Hepatic stellate cell (primary cell): ENCODE measurements at places on chromosomes 5 and 9.

DNA sequence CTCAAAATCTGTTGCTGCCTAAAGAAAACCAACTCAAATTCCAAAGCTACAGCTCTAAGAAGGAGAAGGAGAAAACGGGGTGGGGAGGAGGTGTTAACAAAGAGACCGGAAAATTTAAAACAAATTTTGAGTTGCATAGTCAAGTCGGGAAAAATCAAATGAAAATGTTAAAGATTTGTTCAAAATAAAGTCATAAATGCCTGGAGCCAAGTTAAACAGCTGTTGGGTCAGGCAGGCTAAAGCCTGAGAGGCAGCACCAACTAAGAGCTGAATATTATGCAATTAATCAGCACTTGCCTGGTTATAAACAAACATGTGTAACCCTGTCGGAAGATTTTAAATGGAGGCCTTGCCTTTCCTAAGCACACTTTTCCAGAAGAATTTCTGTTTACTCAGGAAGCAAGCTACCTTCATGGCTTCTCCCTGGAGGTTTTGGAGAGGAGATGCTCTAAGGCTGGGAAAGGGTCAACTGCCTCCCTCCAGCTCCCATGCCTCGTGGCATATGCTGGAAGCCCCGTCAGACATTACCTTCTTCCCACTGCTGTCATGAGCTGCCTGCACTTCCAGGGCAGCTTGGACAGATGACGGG is 270.5 kb downstream of the DMRT2 start:
- DNase-seq = no peak

- DNase-seq = no peak
Observed at GRCh38 chr9:125227761-125228160, 13.4 kb downstream of the HSPA5 start.

DNA sequence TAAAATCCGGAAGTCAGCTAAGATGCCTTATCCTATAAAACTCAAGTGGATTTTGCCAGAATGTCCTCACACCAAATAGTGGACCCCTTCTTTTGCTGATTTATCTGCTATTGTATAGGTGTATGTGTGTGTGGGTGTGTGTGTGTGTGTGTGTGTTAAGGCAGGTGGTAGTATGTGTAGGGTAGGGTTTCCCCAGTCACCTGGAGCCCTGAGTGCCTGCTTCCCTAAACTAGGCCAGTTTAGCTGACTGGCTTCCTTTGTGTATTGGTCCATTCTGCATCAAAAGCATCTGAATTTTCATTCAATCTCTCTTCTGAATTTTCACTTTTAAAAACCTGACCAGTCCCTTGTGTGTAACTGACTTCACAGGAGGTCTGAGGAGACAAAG is 42.2 kb upstream of the LCP2 start:
- DNase-seq = no peak

DNA sequence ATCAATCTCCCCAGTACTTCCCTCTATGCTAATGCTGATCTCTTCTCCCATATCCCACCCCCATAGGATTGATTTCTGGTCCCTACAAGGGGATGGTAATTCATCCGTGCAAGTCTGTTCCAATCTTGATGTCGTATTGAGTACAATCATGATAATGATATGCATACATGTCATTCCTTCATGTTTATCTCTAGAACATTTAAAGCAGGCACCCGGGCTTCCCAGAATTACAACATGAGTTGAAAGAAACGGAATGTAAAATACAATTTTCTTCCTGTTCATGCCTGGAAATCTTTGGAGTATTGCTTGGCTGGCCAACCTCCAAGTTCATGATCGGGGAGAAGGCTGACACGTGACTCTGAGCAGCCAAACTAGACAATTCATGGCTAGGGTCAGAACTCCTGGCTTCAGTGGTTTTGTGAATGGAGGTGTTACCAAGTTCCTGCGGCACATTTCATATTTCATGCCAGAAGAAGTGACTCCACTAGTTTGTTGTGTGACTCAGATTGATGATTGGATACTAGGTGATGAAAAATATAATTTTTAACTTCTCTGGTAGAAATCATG is 66.6 kb downstream of the C9orf152 start:
- DNase-seq = peak; percentile 84

DNA sequence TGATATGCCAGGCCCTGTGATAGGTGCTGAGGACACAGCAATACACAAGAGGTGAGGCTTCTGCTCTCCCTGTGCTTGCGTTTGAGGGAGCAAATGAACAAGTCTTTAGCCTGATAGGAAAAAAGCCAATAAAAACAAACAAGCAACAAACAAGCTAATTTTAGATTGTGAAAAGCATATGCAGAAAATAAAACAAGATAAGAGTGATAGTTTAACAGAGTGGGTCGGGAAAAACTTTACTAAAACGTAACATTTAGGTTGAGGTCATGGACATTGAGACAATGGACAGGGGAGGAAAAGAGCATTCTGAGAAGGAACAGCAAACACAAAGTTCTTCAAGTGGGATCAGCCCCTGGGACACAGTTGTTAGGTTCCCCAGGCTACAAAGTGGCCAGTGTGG is 4.3 kb downstream of the SMIM3 start:
- no peak for DNase-seq

GRCh38 chr5:10590226-10590999 is 26.5 kb downstream of the ANKRD33B start:
- no peak for DNase-seq

DNA sequence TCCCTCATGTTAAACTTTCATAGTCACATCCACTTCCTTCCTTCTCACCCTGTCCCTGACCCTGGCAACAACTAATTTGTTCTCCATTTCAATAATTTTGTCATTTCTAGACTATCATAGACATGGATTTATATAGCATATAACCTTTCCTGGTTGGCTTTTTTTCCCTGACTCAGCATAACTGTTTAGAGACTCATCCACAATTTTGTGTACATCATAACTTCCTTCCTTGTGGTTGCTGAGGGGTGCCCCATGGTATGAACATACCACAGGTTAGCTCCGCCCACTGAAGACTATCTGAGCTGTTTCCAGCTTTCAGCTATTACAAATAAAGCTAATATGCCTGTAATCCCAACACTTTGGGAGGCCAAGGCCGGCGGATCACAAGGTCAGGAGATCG is 137.3 kb downstream of the PHF2 start:
- no peak for DNase-seq

DNA sequence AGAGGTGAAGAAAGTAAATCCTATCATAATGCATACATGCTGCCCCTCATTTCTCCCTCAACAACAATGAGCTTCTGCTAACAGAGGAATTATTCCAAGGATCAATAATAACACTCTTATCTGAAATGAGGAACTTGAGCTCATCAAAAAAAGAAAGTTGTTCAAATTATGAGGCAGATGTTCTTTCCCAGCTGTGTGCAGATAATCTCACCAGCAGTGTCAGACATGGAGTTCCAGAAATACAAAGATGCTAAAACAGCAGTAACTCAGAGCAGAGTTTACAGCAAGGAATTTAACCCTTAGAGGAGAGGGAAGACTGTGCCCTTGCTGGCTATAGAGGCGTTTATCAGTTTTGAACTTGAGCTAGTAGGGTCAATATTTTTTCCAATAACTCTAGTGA is 153.1 kb downstream of the TRIM36 start:
- no peak for DNase-seq

- DNase-seq = no peak
Observed at GRCh38 chr9:98262056-98262455, 6.6 kb upstream of the TBC1D2 start.

- DNase-seq = no peak
Observed at GRCh38 chr9:1454211-1454610, 404.1 kb downstream of the DMRT2 start.

- DNase-seq = no peak
Observed at GRCh38 chr5:132813599-132814502, 749 bp downstream of the SOWAHA start.

GRCh38 chr9:125293134-125293533 is 31.5 kb downstream of the GAPVD1 start:
- no peak for DNase-seq

DNA sequence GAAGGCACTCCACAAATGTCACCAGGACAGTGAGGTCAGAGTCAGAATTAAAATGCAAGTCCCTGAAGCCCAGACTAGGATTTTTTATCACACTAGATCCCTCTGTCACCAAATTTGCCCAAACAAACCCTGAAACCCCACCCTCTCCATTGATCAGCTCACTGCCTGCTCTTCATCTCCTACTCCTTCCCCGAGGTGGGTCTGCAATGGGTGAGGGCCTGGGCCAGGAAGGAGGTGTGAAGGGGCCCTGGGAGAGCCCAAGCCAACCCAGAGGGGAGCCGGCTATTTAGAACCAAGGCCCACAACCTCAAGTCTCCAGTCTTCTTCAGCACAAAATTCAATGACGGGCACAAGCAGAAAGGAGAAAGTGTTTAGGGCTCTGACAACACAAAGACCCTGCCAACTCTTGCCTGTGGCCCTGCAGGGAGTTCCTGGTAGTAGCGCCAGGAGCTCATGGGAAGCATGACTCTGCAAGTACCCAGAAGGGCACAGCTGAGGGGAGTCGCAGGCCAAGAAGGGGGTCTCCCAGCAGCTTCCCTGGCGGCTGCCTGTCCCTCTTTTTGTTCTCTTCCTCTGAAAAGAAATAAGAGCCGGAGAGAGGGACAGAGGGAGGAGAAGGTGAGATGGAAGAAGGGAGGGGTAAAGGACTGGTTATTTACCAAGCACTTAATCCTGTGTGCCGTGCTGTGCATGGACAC is 5.5 kb downstream of the FOXI1 start:
- DNase-seq = no peak

GRCh38 chr9:38089387-38090165 is 20.5 kb upstream of the SHB start:
- no peak for DNase-seq

DNA sequence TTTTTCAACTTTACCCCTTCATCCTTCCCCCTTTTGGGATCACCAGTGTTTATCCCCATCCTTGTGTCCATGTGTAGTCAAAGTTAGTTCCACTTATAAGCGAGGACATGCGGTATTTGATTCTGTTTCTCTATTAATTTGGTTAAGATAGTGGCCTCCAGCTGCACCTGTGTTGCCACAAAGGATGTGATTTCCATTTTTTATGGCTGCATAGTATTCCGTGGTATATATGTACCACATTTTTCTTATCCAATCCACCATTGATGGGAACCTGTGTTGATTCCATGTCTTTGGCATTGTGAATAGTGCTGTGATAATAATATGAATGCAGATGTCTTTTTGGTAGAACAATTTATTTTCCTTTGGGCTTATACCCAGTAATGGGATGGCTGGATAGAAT is 252.4 kb downstream of the ARRDC3 start:
- DNase-seq = no peak

DNA sequence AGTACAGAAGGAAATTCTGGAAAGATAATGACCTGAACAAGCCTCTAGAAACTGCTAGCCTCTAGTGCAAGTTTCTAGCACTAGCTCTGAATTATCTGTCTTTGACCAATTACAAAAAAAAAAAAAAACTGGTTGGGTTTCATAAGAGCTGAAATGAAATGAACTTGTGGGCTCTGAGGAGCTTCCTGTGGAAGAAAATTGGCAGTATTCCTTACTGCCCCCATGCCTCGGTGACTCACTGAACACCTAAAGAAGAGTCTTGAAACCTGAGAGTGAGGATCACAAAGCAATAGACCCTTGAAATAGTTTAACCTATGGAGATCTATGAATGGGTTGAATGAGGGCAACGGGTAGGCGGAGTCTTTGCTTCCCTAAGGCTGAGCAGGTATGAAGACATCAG is 263.6 kb upstream of the RASA1 start:
- no peak for DNase-seq

GRCh38 chr5:124504081-124504916 is 242.1 kb downstream of the ZNF608 start:
- no peak for DNase-seq

DNA sequence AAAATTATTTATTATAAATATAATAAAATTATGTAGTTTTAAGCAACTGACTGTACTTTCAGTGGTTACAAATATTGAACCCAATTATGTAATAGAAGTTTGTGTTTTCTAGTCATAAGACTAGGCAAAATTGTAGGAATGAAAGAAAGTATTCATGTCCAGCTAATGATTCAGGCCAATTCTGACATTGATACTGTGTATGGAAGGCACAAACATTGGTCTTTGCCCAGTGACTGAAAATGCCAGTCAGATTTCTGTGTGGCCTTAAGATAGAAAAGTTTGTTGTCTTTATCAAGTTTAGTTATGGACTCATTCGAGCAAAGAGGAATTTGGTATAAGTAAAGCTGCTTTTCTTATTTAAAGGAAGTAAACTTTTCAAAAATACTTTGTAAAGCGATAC is 60.3 kb downstream of the SLC12A2 start:
- DNase-seq = no peak

DNA sequence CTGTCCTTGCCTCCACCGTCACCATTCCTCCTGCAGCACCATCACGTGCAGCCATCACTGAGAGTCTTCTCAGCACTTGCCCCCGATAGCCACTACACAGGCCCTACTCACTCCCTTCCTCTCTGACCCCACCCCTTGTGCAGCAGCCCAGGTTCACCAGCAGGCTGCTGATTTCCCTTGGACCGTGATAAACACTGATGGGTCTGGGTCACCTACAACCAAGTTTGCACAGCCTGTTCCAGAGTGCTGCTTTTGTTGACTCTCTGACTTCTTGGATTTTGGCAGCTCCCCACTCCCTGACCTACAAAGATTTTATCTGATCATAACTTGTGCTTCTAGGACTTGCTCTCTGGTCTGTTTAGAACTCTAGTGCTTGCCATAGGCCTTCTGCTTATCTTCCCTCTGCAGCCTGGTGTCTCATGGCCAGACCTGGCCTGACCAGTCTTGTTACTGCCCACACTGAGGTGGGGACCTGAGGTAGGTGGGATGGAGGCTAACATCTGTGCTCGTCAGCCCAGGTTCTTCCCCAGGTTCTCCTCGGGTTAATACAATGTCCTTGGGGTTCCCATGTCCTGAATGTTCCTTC is 109.3 kb downstream of the TARS1 start:
- no peak for DNase-seq

DNA sequence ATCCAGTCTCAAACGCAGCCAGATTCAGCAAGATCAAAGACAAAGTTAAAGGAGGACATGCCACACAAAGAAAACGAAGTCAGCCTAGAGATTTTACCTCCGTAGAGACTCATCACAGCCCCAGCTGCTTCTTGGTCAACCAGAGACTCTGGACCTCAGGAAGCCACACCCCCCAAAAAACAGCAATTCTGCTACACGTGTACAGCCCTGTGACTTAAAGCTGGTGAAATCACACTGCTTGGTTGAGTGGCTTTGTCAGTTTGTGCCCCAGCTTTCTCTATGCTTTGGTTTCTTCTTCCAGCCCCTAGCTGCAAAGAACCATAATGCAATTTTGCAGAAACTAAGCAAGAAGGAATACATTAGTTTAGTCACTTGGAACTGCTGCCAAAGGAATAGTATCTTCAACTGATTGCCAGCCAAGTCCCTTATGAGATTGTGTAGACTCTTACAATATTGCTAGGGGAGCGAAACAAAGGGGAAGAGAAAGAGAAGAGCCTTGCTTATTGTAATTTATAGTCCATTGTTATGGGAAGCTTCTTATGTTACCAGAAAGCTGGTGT is 158.8 kb upstream of the ZNF462 start:
- DNase-seq = no peak

- no peak for DNase-seq
Observed at GRCh38 chr9:74449060-74449459, 48.1 kb upstream of the RORB start.

- no peak for DNase-seq
Observed at GRCh38 chr9:87160148-87161102, 213.1 kb upstream of the GAS1 start.
